Activated CD4-positive, alpha-beta T cell treated with anti-CD3 and anti-CD28 coated beads for 36 hours (primary cell): ENCODE measurements at places on chromosomes 16 and 17. TPM values are rescaled to one million over a fixed set of nuclear protein-coding genes. Genes with fewer than 3 reads are reported as not detected.

Gene TMC7
- total RNA-seq, result not detected

- DNase-seq, result no peak
These were observed 8.9 kb downstream of the NHERF2 start for GRCh38 chr16:2035431-2036199.

DNA sequence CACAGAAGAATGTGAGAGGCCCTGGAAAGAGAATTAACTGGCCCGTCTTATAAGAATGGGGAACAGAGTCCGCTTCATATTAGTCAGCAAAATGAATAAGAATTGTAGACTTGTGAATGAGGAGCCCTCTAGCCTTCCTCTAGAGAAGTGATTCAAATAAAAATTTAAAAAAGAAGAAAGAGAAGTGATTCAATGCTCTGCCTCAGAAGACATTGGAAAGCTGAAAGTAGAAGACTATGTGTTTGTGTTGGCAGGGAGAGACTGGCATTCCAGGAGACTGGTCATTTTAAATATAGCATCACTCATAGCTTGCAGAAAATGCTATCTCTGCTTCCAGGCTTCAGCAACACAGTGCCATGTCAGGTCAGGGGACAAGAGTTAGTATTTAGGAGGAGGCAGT is 190.6 kb upstream of the HS3ST3A1 start:
- no peak for DNase-seq

DNA sequence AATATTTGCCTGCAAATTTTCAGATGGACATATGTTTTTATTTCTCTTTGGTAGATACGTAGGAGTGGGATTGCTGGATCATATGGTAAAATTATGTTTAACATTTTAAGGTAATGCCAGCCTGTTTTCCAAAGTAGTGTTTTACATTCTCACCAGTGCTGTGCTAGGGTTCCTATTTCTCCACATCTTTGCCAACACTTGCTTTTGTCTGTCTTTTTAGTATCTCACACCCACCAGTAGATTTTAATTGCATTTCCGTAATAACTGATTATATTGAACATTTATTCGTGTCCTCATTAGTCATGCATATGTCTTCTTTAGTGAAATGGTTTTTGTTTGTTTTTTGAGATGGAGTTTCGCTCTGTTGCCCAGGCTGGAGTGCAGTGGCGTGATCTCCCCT is 58.4 kb downstream of the MRTFB start:
- DNase-seq, result no peak

DNA sequence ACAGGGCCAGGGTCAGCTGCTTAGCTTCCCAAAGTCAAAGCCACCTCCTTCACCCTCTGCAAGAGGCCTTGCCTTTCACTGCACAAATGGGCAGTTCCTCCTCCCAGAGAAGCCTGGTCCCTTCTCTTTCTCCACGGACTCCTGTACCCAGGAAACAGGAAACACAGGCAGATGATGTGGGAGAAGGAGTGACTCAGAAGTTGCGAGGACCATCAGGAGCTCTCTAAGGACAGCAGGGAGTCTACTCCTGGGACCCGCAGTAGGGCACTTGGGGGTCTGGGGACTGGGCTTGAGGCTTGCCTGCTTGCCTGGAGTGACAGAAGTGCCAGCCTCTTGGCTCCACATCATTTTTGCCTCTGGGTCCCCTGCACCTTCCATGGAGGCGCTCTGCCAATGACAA is 47.4 kb upstream of the KSR1 start:
- no peak for DNase-seq

- no peak for DNase-seq
These were observed 8.5 kb downstream of the ASPHD1 start for GRCh38 chr16:29908719-29909220.

- no peak for DNase-seq
These were observed 12.1 kb upstream of the TMEM92 start for GRCh38 chr17:50262001-50262794.

DNA sequence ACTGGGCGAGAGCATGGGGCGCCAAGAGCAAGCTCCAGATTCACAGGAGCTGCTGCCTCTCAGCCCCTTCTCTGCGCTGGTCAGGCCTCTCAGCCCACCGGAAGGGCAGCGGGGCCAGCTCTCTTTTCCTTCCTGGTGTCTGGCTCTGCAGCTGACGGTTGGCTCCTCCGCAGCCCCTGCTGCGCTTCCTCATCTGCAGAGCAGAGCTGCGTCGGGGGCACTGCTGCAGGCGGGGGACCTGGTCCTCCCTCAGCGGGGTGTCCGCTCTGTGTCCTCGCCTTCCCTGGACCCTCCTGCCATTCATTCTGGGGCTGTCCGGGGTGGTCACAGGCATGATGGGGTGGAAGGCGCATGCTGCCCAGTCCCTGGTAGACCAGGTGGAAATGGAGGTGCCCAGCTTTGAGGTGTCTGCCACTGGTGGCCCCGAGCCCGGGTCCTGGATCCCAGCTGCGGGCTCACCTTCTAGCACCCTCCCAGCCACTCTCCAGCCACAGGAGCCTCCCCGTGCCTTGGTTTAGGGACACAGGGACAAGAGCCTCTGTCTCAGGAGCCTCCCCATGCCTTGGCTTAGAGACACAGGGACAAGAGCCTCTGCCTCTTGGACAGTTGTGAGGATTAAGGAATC is 84.8 kb downstream of the IRF8 start:
- DNase-seq, result no peak
